ENCODE measurements at places on chromosomes 5 and 9.

DNA sequence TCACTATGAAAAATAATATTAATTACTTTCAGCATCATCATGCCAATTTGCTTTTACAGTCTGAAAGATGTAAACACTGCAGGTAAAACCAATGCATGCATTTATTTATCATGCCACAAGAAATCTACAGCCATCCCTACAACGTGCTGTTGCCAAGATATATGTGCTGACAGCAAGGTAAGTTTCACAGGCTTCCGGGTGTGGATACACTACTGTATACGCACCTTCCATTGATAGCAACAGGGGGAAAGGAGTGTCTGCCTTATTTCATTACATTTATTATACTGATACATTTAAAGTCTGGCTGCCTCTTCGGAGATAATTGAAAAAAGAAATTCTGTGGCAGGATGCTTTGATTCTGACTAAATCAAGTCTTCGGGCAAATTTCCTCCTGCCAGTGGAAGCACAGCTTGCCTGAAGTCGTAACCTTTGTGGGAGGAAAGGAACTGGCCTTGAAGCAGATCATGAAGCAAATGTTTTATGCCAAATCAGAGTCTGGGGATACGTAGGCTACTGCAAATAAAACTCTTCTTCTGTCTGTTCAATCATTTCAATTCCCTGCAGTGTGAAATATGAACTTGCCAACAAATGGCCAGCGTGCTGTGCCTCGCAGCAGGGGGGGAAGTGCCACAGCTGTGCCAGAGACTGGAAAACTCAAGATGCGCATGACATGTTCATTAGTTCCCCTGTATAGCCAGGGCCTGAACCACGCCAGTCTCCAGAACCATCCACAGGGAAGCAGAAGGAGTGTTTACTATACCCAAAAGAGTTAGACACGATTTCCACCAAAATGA lies 268.1 kb downstream of the EFNA5 start:
- DNase-seq, result no peak

DNA sequence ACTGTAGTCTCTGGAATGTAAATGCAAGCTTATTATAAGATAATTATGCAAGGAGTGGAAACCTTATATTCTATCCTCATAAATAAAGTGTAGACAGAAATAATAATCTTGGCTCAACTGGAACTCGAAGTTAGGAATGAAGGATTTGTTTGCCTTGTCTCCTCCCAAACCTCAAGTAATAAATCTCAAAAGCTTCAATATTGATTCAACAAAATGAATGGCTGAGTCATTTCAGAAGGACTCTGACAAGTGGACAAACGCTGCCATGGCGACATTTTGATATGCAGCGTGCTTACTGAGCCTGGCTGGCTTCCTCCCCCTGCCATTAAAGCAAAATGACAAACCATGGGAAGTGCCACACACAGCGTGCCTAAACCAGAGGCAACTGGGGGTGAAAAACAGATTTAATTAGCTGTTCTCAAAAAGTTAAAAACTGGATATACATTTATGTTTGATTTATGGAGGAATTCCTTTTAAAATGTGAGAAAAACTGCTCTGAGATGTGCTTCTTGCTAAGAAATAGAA lies 10.5 kb upstream of the ADGRV1 start:
- no peak for DNase-seq

- DNase-seq, result no peak
These were observed 17.4 kb downstream of the CDH9 start for GRCh38 chr5:27020973-27021372.

DNA sequence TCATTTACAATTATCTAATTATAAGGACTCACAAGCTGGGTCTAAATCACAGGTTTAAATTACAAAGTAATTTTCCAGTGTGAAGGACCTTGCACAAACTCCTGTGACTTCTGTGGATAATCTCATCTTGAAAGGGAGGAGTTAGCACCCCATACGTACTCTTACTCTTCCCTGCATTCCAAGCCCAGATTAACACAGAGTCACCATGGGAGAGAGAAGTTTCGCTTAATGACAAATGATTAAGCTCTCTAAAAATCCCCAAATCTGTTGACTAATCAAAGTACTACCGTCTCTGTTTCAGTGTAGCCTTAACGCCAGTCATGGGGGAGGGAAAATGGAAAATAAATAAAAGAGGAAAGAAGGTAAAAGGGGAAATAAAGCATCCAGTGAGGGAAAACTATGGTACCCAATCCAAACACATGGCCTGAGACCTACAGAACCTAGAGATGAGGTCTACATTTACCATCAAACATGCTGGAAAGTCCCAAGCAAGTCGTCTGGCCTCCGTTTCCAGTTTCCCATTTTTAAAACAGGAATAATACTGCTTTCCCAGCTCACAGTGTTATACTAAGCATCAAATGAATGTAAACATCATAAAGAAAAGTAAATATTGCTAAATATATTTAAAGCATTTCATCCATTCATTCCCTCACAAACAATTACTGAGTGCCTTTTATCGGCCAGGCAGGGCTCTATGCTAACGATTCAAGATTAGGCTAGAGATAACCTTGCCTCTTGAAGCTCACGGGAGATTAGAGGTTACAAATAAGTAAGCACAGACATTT lies 63.2 kb downstream of the PCA3 start:
- no peak for DNase-seq

GRCh38 chr5:33476992-33477391 lies 36.2 kb downstream of the TARS1 start:
- no peak for DNase-seq

GRCh38 chr9:116628716-116629115 lies 58.4 kb upstream of the TRIM32 start:
- no peak for DNase-seq

DNA sequence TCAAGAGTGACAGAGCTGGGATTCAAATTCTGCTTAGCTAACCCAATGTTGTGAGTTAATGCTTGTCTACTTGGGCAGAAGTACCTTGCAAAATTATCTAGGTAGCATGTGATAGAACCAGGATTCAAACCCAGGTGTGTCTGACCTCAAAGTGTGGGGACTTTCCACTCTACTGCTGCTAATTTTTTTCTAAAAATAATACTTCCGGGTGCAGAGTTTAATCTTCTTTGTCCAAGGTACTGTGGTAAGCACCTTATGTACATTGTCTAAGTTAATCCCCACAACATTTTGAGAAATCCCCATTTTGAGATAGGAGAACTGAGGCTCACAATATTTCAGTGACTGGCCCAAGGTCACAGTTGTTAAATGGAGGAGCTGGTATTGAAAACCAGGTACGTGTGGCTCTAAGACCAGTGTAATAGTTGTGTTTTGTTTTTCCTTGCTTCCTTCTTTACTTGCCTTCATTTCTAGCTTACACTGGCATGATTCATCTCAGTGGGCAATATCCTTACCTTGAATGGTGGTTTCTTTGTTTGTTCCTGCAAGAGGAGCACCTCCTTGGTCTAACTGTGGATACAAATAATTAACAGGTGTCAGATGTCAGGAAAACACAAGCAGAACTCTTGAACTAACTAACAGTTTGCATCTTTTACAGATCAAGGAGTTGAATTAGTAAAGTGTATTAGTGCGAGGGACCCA lies 7.5 kb downstream of the ALDOB start:
- DNase-seq, result no peak

GRCh38 chr5:175718401-175719108 lies 60.7 kb downstream of the HRH2 start:
- peak; percentile 23 for DNase-seq

DNA sequence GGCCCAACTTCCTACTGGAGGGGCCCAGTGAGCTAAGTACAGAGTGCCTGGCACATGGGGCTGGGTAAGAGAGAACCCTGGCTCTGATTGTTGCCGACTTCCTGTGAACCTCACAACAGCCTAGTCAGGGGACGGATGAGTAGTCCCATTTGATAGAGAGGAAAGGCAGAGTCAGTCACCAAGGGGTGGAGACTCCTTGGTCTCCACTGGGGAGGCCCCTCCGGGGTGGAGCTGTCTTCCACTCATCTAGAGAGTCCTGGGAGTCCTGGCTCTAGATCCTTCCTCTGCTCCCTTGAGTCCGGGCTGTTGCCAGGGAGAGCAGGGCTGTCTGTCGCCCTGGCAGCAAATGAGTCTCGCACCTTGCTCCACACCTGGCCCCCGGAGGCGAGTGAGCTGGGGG lies 8.0 kb downstream of the GRK6 start:
- DNase-seq, result no peak

GRCh38 chr5:102867992-102868662 lies 113.0 kb downstream of the PAM start:
- DNase-seq, result no peak

DNA sequence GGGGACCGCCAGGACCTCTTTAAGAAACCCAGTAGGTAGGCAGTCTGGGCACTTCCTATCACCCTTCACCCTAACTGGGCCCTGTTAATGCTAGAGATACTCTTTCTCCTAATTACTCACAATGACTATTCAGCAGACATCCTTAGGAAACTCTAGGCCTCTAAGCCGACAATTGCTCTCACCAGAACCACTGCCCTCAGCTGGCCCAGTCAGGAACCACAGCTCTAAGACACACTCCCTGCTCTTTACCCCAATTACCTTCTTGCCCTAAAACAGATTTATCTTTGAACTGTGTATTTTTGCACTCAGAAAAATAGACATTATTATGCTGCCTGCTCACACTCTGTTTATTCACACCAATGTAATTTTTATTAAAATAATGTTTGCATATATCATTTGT lies 432.6 kb upstream of the SLC30A5 start:
- DNase-seq, result no peak

GRCh38 chr5:86885011-86885410 lies 267.3 kb downstream of the COX7C start:
- DNase-seq, result no peak

GRCh38 chr5:159821461-159821940 lies 94.8 kb upstream of the ADRA1B start:
- DNase-seq, result no peak

DNA sequence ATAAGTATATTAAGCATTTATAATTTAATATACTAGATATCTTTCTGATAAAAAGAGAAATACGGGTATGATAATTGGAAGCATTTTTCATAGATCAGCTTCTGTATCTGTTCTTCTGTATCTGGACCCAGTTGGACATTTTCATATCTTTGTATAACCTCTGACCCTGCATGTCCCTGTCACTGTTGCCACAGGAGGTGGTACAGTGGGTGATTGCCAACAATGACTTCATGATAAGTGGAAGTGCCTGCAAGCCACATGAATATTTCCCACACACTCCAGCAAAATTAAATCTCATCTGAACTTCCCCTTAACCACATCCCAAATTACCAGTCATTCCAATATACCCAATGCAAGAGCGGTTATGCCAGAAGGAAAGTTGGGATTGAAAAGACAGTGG lies 376.4 kb downstream of the ARRDC3 start:
- no peak for DNase-seq

DNA sequence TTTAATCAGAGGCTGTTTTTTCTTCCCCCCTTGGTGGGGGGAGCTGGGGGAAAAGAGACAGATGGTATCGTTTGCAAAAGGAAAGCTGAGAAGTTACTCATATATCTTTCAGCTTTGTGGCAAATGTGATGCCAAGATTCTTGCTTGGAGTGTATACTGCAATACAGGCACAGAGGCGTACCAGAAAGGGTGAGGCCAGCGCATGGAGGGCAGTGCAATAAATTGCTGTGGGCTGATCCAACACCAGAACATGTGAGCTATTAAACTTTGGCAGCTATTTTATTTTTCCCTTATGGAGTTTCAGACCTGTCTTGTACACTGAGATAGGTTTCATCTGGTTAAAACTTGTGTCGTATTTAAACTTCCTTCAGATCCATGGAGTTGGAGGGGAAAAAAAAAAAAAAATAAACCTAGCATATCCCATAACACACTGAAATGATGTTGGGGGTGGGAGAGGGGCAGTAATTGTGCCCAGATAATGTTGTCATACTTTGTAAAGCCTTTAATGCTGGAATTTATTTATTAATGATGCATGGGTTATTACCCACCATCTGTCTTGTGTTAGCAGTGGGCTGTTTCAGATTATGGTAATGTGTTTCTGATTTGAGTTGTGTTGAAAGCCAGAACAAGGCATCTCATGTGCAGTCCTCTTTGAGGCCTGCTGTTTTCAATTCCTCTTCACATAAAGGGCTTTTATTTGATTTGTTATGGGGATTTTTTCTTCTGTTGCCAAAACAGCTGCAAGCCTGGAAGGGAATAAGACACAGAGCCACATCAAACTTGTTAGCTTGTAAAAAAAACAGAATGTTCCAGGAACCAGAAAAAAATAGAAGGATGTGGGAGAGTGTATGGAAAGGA lies 891.3 kb downstream of the TLE1 start:
- DNase-seq, result no peak

DNA sequence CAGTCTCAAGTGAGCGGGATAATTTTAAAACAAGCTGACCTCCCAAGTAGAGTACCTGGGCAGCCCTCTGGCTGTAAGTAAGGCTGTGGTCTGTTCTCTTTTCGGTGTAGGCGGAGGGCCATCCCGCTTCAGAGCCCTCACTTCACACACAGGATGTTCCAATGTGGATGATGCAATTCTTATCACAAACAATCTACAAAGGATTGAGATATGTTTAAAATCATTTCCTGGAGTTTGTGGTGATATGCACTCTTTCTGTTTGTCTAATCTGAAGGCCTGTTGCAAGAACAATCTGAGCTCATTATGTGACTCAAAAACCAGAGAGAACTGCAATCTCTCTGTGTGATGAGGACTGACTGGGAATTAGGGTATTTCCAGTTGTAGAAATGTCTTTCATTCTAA lies 42.5 kb downstream of the ITGA2 start:
- no peak for DNase-seq

DNA sequence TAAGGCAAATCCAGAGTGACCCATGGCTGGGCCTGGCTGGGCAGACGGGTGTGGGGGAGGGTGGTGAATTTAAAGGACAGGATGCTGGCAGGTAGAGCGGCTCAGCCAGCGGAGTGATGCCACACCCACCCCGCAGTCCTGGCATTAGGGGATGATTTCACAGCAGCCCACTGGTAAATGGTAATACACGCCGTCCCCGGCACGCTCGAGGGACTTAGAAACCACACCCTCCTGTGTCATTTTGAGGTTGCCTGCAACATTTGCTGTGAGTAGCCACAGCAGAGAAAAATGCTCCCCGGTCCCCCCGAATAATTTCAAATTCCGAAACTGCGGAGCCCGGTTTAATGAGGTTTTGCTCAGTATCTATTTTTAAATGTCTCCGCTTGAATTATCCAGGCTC lies 71.3 kb upstream of the FCN2 start:
- DNase-seq, result no peak

DNA sequence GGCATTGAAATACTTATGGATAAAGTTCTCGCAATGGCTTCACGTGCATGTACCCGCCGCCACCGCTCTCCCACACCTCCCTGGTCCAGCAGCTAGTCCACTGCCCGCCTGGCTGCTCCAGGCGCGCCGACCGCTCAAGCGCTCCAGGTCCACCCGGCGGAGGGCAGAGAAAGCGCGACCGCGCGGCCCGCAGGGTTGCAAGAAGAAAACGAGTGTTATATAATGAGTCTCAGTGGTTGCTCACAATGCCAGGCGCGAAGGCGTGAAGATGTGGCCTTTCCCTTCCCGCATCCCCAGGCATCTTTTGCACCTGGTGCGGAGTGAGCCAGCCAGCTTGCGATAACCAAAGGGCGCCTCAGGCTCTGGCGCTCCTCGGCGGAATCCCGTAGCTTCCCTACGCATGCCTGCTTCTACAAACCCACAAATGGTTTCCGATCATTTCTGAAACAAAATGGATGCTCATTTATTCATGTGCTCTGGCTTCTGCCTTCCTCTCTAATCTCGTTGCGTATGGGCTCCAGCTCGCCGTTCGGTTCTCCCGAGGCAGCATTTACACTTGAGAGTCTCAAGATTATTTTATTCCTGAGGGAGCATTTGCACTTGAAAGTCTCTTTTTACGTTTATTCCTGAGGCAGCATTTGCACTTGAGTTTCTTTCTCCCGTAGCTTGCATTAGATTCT lies 25.7 kb downstream of the CDKN2A start:
- DNase-seq, result no peak
